ENCODE measurements at places on chromosomes 11 and 22.

DNA sequence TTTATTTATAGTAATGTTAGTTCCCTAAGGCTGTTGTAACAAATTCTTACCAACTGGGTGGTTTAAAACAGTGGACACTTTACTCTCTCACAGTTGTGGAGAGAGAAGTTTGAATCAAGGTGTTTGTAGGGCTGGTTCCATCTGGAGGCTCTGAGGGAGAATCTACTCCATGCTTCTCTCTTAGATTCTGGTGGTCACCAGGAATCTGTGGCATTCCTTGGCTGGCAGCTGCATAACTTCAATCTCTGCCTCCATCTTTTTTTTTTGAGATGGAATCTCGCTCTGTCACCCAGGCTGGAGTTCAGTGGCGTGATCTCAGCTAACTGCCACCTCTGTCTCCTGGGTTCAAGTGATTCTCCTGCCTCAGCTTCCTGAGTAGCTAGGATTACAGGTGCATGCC is 46.3 kb downstream of the LDLRAD3 start:
- no peak for DNase-seq

DNA sequence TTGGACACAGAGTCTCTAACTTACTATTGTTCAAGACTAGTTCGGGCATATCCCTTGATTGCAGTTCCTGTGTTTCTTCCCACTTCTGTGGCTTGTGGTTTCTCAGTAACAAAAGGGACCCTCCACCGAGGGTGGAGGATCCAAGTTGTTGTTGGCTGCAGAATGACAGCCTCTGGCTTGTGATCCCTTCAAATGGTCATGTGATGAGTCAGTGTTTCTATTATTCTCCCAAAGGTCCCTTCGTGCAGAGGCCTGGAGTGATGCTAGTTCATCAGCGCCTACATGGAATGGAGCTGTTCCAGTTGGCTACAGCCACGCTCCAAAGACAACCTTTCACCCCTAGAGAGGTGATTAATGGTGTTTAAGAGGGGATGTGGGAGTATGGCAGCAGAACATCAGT is 2.6 kb upstream of the VWCE start:
- no peak for DNase-seq

DNA sequence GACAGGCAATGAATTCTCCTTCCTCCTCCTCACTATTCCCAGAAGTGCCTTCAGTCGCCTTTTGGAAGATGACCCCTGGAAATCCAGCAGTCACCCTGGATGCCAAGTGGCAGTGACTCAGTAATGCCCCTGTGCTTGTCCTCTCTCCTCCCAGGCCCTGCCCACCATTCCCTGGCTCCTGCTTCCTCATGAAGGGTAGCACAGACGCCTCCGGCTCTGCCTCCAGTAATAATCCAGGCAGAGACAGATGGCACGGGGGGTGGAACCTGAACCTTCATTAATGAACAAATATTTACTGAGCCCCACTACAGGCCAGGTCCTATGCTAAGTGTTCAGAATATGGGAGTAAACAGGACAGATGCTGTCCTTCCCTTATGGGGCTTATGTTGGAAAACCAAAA is 23.2 kb downstream of the SYT13 start:
- no peak for DNase-seq

- DNase-seq: no peak
Observed at GRCh38 chr11:95296621-95297025, 65.6 kb upstream of the SESN3 start.

GRCh38 chr22:17862646-17863181 is 88.4 kb upstream of the BID start:
- no peak for DNase-seq

DNA sequence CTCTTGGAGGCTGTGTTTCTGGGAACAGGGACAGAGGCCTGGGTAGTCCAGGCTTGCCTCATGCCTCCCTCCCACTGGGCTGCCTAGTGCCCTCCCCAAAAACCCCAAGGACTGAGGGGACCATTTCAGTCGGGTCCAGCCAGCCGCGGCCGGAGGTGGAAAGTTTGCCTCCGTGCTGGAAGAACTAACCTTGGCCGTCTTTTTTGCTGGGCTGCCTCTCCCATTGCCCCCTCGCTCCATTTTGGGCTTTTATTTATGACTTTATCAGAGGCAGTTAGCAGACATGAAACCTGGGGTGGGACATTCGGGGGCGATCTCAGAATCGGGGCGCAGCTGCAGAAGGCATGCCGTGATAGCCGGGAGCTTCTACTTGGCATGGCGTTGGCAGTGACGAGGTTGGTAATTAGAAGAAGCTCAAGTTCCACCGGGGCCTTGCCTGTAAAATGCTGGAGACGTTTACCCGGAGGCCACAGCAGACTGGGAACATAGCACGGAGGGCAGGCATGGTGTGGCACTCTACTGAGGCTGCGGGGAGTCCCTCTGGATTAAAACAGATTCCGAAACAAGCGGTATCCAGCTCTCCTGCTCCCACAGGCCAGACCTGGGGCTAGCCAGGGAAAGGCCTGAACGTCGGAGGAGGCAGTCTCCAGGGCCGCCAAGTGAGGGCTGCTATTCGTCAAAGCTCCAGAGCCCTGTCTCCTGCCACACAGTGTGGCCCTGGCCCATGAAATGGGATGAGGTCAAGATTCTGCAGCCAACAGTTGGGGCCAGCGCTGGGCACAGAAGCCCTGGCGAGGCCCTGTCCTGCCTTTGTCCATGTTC is 76.4 kb upstream of the PPARA start:
- DNase-seq: no peak

DNA sequence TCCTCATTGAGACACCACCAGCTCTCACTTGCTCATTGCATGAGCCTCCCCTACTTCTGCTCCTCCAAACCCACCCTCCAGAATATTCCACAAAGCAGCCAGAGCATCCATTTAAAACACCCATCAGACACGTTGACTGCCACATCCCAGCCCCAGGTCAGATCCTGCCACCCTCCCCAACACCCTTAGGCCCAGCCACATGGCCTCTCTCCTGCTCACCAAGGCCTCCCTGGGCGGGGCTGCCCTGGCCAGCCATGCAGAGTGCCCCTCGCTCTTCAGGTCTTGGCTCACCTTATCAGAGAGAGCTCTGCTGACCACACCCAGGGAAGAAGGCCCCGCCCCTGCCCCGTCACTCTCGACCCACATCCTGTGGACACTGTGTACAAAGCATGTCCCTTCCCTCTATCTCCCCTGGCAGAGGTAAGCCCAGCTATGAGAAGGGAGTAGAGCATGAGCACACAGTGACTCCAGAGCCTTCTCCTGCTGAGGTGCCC is 106.8 kb downstream of the MICAL3 start:
- no peak for DNase-seq

- no peak for DNase-seq
Observed at GRCh38 chr22:32801537-32802236, at the start of gene TIMP3. Gene TIMP3, plus strand, starts transcription at chr22:32801705. Its CDS starts 297 bp downstream, at chr22:32802002.

GRCh38 chr22:28629420-28630176 is 50.0 kb downstream of the TTC28 start:
- DNase-seq: no peak

DNA sequence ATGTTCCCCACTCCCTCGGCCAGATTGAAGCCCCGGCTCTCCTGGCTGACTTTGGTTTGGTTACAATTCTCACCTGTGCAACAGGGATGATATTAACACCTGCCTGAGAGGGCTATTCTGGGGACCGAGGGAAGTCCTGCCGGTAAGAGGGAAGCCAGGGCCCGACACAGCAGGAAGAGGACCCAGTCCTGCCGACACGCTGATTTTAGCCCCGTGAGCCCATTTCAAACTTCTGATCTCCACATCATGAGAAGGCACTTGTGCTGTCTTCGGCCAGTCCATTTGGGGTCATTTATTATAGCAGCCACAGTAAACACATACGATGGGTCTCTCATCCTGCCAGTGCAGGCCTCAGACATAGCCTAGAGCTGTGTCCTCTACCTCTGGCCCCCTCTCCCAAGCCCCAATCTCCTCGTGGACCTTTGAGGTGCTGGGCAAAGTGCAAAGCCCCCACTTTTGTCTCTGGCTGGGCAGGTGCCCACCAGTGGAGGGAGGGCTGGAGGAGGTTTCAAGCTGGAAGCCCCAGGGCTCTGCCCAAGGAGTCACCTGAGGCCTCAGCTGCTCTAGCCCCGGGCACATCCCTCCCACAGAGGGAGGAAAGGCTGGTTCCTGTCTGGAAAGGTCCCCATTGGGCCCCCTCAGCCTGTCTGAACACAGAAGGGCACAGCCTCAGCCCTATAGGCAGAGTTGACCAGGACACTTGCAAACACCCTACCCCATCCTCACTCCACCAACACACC is 59.1 kb upstream of the FGF3 start:
- DNase-seq: no peak

GRCh38 chr11:116108161-116108560 is 603.9 kb upstream of the CADM1 start:
- no peak for DNase-seq

- no peak for DNase-seq
Observed at GRCh38 chr11:58617976-58618557, 4.4 kb upstream of the CNTF start.

- DNase-seq: no peak
Observed at GRCh38 chr22:20652582-20652981, 121.3 kb upstream of the SERPIND1 start.

- DNase-seq: no peak
Observed at GRCh38 chr22:17672417-17672991, 33.9 kb downstream of the BCL2L13 start.

GRCh38 chr11:107999759-108000455 is 8.8 kb upstream of the CUL5 start:
- no peak for DNase-seq

GRCh38 chr22:30297991-30298701 is 8.8 kb upstream of the CASTOR1 start:
- DNase-seq: no peak

DNA sequence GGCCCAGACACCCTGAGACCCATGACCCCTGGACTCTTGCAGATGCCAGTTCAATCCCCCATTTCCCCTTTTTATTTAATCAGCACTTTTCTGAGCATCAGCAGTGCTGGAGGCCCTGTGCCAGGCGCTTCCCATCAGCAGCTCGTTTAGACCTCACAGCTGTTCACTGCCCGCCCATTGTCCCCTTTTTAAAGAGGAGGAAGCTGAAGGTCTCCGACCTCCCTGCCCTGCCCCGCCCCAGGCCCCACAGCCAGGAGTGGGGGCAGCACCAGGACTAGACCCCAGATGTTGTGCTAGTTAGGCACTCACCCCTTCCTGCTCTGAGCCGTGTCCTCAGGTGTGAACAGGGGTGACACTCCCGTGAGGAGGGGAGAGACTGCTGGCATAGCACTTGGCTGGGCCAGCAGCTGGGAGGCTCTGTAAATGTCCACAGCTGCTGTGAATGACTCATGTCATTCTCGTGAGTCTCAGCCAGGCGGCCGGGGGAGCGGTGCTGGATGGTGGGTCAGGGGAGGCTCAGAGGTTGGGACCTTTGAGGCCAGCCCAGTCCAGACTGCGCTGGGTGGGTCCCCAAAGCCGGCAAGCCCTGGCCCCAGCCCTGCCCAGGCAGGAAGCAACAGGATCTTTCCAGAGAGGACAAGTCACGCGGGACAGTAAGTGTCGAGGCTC is 19.9 kb downstream of the EMID1 start:
- no peak for DNase-seq

DNA sequence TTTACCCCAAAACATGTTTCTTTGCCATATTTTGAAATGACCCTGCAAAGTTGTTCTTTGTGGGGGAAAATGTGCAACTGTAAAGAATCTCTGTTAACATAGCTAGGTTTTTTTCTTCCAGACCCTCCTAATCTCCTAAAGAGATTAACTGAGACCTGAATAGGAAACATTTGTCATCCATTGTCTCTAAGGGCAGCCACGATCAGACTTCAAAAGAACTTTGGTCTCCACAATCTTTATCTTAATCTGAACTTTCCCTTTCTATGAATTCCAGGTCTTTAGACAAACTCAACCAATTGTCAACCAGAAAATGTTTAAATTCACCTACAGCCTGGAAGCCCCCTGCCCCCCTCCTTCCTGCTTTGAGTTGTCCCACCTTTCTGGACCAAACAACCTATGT is 4.6 kb upstream of the LGALS12 start:
- DNase-seq: no peak

DNA sequence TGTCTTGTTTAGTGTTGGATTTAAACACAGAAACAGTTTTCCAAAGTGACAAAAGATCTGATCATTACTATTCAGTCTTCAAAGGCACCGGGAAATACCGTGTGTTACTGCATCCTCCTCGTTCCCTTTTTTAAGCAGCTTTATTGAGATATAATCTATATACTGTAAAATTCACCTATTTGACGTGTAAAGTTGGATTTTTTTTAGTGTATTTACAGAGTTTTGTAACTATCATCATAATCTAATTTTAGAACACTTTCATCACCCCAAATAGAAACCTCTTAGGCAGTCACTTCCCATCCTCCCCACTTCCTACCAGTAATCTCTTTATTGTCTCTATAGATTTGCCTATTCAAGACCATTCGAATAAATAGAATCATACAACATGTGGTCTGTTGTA is 1.4 kb downstream of the ANO5 start:
- DNase-seq: no peak

GRCh38 chr11:83836883-83837654 is 550.9 kb upstream of the CCDC90B start:
- DNase-seq: no peak

- DNase-seq: no peak
Observed at GRCh38 chr11:12914400-12914912, 94.7 kb upstream of the RASSF10 start.

DNA sequence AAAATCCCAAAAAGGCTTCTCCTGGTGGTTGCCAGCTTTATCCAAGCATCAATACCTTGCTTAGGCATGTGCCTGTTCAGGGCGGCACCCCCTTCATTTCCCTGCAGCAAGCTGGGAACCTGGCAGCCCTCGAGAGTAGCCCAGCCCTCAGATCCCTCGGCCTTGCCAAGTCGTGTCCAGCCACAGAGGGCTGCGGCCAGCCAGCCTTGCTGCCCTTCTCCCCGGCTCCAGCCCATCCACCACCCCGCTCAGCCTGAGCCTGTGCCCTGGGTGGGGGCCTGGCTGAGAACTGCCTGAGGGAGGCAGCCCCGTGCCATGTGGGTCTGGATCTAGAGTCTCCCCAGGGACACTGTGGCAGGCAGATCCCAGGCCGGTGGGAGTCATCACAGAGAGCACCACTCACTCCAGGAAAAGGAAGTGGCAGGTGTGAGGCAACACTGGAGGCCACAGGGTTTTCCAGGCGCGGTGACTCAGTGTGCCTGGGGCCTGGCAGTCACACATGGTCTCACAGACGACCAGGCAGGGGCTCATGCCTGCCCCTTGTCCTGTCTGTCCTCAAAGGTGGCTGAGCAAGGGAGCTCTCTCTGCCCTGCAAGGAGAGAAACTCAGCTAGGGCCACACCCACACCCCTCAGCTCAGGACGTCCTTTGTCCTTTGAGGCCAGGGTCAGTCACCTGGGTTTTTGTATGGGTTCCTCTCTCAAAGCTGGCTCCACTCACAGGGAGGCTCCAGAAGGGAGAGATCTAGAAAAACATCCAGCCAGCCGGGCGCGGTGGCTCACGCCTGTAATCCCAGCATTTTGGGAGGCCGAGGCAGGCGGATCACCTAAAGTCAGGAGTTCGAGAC is 12.2 kb upstream of the CDC42BPG start:
- DNase-seq: no peak

GRCh38 chr11:29310725-29311342 is 706.0 kb downstream of the KCNA4 start:
- no peak for DNase-seq

- no peak for DNase-seq
Observed at GRCh38 chr11:78034623-78035022, 11.5 kb upstream of the KCTD14 start.

- DNase-seq: no peak
Observed at GRCh38 chr11:103619938-103620337, 416.5 kb upstream of the DDI1 start.

- no peak for DNase-seq
Observed at GRCh38 chr11:14254533-14255237, 104.3 kb downstream of the RRAS2 start.
